Fibroblast of villous mesenchyme (primary cell): ENCODE measurements at places on chromosomes 6 and 20. TPM values are rescaled to one million over a fixed set of nuclear protein-coding genes. Genes with fewer than 3 reads are reported as not detected.

The CAGE1 gene
- total RNA-seq = under 0.01 TPM in 2 replicates

The SCRT2 gene
- total RNA-seq = not detected in 2 replicates

The EIF6 gene
- total RNA-seq = 107 and 123 TPM in 2 replicates

The TDP2 gene
- total RNA-seq = 13.2 and 22.9 TPM in 2 replicates

The PRRC2A gene
- 75.4 and 84.2 TPM in 2 replicates for total RNA-seq

The GRIK2 gene
- 15.1 and 20.6 TPM in 2 replicates for total RNA-seq

The CFB gene
- 3.5 and 12.1 TPM in 2 replicates for total RNA-seq
